ENCODE measurements at places on chromosomes 2 and 18.

DNA sequence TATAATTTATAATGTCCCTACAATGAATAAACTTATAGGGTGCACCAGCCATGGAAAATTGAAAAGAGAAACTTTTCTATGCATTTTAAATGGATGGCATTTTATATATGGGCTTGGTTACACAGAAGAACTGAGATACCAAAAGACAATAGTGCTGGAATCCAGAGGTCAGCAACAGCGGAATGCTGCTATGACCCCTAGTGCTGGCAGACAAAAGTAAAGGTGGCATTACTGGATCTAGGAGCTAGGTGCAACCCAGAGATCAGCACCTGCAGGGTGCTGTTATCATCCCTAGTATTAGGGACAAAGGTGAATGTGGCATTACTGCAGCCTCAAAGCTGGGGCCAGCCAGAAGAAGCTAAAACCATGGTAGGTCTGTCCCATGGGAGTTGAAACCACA is 392.7 kb upstream of the ST6GAL2 start:
- DNase-seq: no peak

- no peak for DNase-seq
Measured at GRCh38 chr18:65568866-65569265, 181.9 kb upstream of the CDH7 start.

DNA sequence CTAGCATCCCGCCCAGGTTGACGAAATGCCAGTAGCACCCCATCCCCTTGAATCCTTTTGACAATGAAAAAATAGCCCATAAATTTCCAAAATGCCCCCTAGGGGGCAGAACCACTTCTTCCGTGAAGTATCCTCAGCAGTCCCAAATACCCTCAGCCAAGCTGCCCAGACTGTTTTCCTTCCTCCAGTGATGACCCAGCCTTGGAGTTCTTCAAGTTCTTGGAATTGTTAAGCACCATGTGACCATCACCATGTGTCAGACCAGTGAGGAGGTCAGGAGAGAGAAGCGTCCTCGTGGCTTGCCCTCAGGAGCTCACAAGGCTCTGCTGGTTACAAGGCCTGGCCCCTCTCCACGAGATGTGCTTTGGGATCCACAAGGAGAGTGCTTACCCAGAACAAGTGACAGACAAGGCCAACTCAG is 1.4 kb upstream of the SLC23A3 start:
- DNase-seq: no peak

DNA sequence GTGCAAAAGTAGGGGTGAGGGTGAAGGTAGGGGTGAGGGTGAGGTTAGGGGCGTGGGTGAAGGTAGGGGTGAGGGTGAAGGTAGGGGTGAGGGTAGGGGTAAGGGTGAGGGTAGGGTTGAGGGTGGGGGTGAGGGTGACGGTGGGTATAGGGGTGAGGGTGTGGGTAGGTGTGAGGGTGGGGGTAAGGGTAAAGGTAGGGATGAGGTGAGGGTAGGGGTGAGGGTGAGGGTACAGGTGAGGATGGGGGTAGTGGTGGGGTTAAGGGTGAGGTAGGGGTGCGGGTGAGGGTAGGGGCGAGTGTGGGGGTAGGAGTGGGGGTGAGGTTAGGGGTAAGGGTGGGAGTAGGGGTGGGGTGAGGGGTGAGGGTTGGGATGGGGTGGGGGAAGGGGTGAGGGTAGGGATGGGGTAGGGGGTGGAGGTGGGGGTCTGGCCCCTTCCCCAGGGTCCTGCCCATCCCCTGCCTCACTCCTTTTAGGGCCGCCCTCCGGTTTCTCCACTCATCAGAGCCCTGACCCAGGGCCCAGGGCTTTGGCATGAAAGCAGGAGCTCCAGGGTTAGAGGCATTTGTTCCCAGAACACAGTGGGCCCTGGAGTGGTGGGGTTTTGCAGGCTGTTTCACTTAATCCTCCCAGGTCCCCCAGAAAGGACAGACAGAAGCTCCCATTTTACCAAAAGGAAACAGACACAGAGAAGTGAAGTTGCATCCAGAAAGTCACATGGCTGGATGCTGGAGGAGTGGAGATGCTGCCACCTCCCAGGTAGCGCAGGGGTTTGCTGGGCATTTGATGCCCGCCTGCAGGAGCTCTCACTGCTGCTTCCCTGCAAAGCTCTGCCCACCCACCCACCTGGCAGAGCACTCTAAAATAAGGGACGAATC is 26.9 kb downstream of the SNORC start:
- DNase-seq: no peak
